ENCODE measurements at places on chromosomes 1 and 21.

DNA sequence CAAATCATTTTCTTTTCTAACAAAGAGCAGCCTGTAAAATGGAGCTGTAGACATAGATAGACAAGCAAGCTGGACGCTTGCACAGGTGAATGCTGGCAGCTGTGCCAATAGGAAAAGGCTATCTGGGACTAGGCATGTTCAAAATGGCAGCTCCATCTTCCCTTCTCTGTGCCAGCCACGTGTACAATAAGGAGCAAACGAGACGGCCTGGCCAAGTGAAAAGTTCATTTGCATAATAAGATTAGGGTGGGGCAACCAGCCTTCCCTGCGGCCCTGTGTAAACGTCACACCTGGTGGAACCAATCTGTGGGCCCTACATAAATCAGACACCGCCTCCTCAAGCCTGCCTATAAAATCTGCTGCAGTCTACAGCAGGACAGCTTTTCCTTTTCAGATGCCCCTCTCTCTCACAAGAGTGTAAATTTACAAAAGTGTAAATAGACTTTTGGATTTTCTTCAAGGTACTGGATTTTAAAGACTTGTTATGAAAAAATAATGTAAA is 16.6 kb upstream of the EDEM3 start:
- DNase-seq, result no peak

- peak; percentile 25 for DNase-seq
These were observed 18.9 kb downstream of the FGGY start for GRCh38 chr1:59315529-59316463.

DNA sequence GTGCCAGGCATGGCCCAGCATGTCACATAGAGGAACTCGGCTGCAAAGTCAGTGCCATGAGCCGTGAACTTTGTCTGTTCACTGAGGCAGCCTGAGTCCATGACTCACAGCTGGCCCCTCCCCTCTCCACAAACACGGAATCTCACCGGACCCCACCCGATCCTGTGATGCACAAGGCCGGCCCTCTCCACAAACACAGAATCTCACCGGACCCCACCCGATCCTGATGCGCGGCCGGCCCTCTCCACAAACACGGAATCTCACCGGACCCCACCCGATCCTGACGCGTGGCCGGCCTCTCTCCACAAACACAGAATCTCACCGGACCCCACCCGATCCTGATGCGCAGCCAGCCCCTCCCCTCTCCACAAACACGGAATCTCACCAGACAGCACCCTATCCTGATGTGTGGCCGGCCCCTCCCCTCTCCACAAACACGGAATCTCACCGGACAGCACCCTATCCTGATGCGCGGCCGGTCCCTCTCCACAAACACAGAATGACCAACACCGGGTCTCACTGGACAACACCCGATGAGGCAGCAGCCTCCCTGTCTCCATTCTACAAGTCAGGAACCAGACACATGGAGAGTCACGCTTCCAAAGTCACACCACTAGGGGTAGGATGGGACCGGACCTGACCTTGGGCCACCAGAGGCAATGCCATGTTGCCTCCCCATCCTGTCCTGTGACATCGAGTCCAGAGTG is 39.6 kb upstream of the GPR153 start:
- no peak for DNase-seq

- peak; percentile 83 for DNase-seq
These were observed 109.5 kb upstream of the NFIA start for GRCh38 chr1:60972841-60973364.

GRCh38 chr1:159999204-159999603 is 32.6 kb downstream of the PIGM start:
- peak; percentile 21 for DNase-seq

DNA sequence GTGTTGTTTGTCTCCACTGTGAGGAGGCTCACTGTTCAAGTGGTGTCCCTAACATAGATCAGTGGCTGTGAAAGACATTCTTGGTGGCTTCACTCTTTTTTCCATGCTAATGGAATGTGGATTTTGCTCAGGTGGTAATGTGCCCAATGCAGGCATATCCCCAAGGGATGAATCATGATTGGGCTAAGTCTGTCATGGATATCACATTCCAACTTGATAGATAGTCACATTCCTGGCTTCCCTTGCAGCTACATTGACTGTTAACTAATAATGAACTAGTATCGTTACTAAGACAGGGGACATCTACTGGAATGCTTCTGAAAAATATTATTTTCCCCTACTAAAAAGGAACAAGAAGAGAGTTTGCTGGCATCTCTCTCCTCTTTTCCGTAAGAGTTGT is 86.3 kb upstream of the SOD1 start:
- no peak for DNase-seq

DNA sequence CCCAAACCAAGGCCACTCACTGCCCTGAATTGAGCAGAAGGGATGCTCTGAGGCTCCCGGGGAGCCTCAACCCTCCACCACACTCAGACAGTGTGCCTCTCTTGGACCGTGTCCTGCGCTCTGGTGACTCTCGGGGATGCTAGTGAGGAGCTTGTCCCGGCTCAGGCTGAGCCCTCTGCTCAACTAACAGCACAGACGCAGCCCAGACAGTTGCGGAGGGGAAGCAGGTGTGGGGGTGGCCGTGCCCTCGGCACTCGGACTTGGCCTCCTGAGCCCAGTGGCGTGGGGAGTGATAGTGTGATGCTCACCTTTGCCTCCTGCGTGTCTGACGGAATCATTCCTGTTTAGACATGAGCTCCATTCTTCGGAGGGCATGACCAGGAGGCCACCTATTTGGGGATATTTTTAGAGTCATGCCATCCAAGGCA is 15.4 kb upstream of the SLC19A1 start:
- DNase-seq, result no peak

- no peak for DNase-seq
These were observed 23.3 kb downstream of the STUM start for GRCh38 chr1:226571893-226572292.

DNA sequence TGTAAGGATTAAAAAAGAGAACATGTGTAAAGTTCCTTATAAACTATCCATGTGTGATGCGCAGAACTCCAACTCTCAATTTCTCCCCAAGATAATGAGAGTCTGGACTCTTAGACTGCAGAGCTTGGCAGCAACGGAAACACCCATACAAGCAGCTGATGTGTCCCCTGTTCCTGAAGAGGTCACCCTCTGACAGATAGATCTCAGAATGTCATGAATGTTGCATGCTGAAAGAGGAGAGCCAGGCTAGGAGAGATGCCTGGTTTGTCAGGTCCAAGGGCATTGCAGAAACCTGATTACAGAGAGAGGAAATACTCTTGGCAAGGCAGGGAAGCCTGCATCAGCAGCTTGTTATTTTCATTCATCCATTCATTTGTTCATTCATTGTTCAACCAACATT is 24.2 kb downstream of the MTARC1 start:
- DNase-seq, result no peak

GRCh38 chr1:11352816-11353799 is 80.1 kb downstream of the UBIAD1 start:
- DNase-seq, result no peak

GRCh38 chr1:52190500-52191252 is 48.8 kb downstream of the ZFYVE9 start:
- no peak for DNase-seq

- DNase-seq, result no peak
These were observed 736.7 kb upstream of the PTBP2 start for GRCh38 chr1:95984798-95985374.

All from AG08395 (cell line).